Renal cortical epithelial cell (primary cell): ENCODE measurements at places on chromosomes 4 and X.

DNA sequence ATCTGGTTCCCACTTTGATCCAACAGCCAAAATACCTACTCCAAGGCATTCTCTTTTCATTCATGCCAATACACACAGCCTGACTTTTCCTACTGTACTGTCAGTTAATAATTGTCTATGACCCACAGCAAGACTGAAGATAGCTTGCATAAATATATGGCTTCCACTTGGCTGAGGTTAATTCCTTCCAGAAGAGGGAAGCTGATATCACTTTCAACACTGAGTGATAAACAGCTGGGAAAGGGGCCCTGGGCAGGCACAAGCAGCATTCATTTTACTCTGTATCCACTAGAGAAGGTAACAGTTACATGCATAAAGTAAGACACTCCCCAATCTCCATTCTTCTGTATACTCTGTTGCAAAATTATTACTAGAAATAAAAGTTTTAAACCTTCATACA lies 200.2 kb upstream of the UGT8 start:
- peak; percentile 23 for DNase-seq

DNA sequence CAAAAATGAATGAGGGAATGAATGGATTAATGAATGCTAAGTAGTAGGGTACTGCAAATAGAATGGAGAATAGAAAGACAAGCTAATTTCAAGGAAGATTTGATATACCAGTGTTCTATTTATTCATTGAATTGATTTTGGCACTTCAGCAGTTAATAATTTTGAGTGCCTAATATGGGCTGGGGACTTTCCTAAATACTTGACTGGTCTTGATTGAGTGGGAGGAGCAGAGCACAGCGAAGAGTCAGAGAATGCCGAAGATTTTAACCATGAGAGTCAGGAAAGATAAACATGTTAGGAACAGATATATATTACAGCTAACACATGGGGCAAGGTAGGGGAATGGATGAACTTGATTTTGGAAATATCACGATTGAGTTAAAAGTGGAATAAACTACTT lies 10.6 kb downstream of the IL15 start:
- no peak for DNase-seq

- DNase-seq, result no peak
Observed at GRCh38 chr4:65805936-65806335, 135.6 kb upstream of the EPHA5 start.

DNA sequence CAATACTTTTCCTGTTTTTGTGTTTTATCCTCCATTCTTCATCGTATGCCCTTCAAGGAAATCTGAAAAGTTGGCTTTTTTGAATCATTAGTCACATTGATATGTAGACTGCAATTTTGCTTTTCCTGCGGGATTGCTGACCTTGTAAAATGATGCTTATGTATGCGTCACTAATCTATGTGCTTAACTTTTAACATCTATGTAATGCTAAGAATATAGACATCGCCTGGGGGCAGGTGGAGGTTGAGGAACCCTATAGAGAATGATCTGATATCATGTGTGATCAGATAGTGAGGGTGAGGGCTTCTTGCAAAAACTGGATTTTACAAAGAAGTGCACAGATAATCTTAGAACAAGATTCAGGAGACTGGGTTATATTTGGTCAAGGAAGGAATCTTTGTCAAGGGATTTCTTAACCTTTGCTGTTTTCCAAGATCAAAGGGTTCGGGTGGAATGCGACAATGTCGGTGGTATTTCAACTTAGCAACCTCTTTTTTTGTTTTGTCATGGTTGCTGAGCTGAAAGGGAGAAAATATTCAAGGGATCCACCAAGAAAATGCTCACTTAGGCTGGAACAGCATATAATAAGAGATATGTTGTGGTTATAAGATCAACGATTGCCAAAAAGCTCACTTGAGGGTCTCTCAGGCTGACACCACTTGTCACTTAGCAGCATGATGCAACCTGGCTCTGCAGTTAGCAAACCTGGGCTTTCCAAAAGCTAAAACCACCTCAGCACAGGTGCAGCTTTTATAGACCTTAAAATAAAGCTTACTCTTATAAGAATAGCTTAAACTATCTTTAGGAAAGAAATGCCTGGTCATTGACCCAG lies 70.6 kb upstream of the PUDP start:
- DNase-seq, result no peak

DNA sequence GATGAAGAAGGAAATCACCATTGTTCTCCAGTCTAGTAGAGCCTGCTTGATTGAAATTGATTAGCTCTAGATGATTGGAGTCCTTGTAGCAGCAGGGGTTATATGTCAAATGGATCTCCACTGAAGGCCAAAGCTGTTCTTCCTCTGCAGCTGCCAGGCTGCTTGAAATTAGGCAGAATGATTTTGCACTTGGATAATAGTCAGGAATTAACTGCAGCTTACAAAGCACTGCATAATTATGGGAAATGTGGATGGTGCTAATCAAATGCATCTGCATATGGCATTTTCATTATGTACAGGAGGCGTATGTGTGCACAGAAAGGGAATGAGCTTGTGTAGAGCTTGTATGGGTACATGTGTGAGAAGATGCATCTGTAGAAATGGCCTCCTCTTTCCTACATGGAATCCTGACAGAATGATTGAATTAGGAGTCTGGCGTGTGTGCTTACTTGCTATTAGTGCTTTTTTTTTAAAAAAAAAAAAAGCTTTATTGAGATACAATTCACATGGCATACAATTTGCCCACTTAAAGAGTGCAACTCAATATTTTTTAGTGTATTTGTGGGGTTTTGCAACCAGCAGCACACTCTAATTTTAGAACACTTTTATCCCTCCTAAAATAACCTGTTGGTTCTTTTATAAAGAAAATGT lies 65.9 kb downstream of the TMEM131L start:
- no peak for DNase-seq

- DNase-seq, result no peak
Observed at GRCh38 chrX:38717871-38718270, 83.4 kb upstream of the MID1IP1 start.

DNA sequence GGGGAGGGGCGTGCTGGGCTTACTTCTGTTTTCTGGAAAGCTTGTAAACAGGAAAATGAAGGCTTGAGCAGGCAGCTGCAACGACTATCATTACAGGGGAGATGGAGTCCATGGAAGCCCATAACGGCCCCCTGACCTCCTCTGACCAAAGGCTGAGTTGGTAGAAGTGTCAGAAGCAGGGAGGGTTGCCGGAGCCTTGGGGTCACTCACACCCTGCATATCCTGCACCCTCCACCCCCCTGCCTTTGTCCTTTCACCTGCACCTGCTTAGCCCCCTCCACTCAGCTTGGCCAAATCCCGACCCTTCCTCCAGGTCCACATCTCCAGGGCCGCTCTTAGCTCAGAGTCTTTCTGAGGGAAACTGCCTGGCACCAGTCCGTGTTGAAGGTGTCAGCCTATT lies 12.5 kb upstream of the MSX1 start:
- DNase-seq, result no peak

GRCh38 chr4:152162331-152162697 lies 373.6 kb downstream of the FBXW7 start:
- DNase-seq, result no peak

DNA sequence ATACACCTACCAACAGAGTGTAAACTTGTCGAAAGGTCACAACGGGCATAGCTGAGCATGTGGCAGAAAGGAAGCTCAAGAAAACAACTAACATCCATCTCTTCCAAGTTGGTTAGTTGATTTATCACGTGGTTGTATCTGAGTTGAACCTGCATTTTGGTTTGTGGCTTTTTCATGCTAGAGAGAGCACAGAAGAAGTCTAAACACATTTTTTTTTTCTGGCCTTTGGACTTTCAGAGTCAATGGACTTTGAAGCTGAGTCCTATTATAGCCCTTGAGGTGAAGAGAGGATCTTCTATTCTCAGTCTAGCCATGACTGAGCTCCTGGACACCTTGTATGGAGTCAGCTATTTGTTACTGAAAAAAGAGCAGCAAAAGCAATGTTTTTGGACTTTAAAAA lies 150.6 kb upstream of the TRPC5 start:
- DNase-seq, result no peak

DNA sequence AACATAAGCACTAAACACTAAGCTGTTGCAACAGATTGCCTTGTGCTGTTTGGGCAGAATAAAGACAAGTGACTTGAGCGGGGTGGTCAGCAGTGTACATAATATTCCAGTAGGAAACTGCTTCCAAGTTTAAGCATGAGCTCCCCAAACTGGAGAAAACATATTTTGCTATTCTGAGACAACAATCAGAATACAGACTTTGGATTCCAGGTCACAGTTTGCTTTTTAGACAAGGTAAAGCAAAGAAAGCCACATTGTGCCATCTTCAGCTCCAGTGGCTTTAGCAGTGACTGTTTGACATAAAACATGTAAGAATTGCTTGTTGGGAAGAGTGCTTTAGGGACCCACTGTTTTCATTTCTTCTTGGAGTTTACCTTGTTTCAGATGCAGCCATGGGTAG lies 136.0 kb downstream of the FNIP2 start:
- DNase-seq, result no peak

DNA sequence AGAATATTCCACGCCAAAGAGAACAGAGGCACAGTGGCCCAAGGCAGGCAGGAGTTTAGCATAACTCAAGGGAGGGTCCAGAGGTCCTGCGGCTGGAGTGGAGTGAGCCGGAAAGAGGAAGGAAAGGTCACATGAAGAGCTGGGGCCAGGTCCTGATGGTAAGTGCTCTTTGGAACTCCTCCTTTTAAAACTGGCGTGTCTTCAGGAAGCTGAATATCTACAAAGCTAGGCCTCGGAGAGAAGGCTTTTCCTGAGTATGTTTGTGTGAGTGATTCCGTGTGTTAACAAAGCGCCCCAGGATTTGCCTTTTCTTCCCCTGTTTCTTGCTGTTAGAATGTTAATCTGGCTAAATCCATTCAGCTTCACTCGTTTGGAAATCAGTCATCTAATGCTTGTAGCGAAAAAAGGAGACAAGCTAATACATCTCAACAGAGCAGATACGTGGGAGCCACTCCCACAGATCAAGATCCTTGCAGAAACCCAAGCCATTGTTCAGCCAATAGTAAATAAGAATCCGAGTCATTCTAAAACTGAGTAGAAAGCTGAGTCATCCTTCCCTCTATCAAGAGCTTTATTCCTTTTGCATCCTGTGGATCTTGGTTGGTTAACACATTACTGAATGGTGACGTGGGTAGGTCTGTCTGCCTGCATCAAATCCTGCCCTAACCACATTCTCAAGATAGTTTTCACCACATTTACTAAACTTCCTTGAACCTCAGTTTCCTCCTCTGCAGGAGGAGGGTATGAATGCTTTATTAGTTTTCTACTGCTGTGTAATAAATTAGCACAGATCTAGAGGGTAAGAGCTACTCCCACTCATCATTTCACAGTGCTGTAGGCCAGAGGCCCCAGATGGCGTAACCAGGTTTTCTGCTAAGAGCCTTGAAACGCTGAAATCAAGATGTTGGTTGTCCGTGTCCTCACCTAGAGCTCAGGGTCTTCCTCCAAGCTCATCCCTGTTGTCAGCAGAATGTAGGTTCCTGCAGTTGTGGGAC lies 43.2 kb upstream of the RBM47 start:
- DNase-seq, result peak; percentile 99

GRCh38 chr4:180664766-180665368 lies 1578.3 kb upstream of the TENM3 start:
- DNase-seq, result peak; percentile 81

- no peak for DNase-seq
Observed at GRCh38 chrX:4314586-4314985, 601.1 kb upstream of the PRKX start.

- peak; percentile 11 for DNase-seq
Observed at GRCh38 chr4:76060506-76060905, 14.0 kb upstream of the ART3 start.

DNA sequence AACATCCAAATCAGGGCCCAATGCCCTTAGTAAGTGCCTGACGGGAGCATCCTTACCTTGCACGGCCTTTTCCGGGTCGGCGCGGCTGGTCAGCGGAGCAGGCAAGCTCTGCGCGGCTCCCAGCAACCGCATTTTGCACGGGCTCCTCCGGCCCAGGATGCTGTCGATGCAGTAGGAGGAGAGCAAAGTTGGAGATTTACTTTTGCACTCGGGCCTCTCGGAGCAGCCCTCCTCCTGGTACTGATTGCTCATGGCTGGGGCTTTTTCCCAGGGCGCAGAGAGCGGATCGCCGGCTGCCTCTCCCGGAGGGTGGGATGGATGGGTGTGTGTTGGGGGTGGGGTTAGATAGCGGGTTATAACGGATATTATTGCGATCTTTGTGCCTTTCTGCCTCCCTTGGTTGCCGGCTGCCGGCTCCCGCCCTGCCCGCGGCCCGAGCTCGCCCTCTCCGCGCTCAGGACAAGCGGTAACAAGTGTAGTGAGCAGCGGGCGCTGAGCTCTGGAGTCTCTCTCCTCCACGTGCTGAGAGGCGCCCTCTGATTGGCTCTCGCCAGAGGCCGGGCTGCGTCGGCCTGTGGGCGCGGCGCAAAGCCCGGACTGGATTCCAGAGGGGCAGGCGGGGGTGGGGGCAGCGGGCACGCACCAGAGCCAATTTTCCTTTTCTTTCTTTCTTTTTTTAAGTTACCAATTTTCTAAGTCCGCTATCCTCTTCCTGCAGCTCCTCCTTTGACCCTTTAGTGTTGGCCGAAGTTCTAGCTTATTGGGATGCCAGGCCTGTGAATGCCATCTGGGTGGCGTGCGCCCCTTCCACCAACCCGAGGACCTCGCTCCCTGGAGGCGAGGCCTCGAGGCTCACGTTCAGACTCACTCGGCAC lies at the start of gene ARX:
Gene ARX, minus strand, starts transcription at position 480 of the 875 bp plus-strand sequence. Its CDS starts 228 bp downstream, at position 252.
- DNase-seq, result peak; percentile 33

DNA sequence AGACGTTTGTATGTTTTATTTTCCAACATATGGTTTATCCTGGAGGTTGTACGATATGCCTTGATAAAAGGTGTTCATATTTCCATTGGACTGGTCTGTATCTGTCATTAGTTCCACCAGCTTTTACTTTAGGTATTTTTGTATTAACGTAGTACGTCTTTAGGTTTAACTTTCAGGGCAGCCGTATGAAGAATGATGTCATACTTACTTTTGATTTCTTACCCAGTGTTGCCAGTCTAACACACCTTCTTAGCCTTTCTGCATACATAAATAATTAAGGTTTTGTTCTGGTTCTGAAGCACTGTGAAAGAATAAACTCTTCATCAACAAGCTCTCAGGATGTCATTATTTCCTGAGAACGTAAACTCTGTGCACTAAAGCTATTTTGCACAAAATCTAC lies 18.9 kb upstream of the NEIL3 start:
- DNase-seq, result no peak

DNA sequence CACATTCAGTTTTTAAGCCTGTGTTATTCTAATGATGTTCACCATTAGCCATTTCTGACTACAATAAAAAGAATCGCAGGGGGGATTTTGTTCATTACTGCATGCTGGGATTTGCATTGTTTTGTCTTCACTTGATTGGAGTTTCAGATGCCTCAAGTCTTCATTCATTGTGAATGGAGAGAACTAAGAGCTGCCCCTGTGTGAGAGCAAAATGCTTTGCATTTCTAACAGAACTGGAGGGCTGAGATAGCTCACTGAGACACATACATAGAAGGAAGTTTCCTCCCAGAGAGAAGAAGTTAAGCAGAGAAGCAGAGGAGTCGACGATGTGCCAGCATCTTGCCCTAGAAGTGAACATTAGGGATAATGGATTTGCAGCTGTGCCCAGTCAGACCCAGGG lies 113.5 kb upstream of the GATB start:
- no peak for DNase-seq

- DNase-seq, result no peak
Observed at GRCh38 chrX:24332878-24333277, 19.0 kb upstream of the SUPT20HL2 start.

GRCh38 chrX:44036336-44036735 lies 63.1 kb upstream of the NDP start:
- peak; percentile 42 for DNase-seq

GRCh38 chr4:87304745-87305432 lies 17.8 kb downstream of the HSD17B13 start:
- DNase-seq, result peak; percentile 47
